Right ventricle myocardium inferior (tissue), 1 donor: ENCODE measurements at places on chromosomes 5 and 9. TPM values are rescaled to one million over a fixed set of nuclear protein-coding genes. Genes with fewer than 3 reads are reported as not detected.

DNA sequence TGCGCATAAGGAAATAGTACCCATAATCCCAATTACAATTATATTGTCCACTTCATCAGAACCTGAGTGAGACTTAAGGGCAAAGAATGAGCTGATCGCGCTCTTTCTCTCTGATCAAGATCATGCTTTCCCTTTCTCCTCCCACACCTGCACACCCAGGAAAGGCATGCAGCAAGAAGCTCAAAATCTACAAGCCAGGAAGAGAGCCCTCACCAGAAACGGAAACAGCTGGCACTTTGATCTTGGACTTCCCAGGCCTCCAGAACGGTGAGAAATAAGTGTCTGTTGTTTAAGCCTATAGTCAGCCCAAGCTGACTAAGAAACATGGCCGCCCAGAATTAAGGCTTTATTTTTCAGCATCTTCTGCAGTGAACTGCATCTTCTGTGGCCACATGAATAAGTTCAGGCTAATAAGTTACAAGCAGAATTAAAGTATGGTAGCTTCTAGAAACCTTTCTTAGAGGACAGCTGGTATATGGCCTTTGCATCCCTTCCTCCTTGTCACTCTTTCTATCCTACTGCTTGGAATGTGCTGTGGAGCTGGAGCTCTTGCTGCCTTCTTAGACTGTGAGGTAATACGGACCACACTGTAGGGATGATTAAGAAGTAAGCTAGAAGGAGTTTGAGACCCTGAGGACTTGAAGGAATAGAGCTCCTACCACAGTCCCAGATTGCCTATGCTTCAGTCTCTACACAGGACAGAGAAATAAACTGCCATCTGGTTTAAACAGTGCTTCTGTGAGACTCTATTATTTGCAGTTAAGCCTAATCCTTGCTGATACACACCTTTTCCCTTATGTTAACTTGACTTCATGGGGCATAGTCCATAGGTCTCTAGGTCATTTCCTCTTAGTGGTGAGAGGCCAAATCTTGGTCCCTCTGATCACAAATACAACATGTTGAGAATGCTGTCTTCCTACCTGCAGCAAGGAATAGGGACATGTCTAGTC, 17.2 kb downstream of the OR2S2 start:
- DNase-seq: no peak

DNA sequence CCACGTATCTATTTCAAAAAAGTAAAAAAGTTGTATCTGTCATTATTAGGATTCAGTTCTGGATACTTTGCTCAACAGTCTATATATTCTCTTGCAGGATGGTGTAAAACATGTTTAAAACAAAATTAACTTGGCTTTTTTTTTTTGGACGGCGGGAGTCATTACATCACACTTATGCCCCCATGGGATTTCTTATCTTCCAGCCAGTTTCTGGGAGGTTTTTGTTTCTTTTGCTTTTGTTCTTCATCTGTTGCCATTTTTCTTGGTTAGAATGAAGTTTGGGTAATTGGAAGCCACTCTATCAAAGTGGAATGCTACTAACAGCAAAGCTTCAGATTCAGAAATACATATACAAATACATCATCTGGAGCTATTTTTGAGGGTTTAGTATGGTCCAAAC, 1.8 kb upstream of the STARD4 start:
- no peak for DNase-seq

DNA sequence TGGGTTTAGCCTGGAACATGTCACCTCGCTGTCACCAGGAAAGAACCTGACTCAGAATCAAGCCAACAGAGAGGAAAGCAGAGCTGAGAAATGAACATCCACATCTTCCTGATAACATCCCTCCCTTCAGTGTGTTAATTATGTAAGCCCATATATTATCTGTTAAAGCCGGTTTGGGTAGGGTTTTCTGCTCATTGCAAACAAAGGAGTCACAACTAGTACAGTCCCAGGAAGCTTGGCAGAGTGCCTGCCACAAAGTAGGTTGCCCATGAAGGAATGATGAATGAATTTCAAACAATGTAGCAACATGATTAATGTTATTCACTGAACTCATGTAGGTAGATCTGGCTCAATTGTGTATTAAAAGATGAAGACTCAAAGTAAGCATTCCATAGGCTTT, 10.4 kb upstream of the PPARGC1B start:
- DNase-seq: no peak

The TERT gene
- total RNA-seq: not detected

The SLC34A3 gene
- not detected for total RNA-seq

The ITGA2 gene
- 0.78 TPM for total RNA-seq
